Tracheal epithelial cell (primary cell): ENCODE measurements at places on chromosomes 7 and 10. TPM values are rescaled to one million over a fixed set of nuclear protein-coding genes. Genes with fewer than 3 reads are reported as not detected.

CLCN1 gene
- total RNA-seq, result under 0.01 TPM in 1 of 2 replicates, not detected in the other

NAT16 gene
- not detected in 2 replicates for total RNA-seq

MYH16 gene
- total RNA-seq, result under 0.01 and 1.2 TPM in 2 replicates

CEP55 gene
- total RNA-seq, result 2.3 and 8.9 TPM in 2 replicates

PRSS1 gene
- total RNA-seq, result not detected in 2 replicates

ANKRD2 gene
- 1.3 and 9.9 TPM in 2 replicates for total RNA-seq

AKR1C8 gene
- total RNA-seq, result not detected in 2 replicates

MEOX2 gene
- 0.21 TPM in 1 of 2 replicates, not detected in the other for total RNA-seq

EBLN1 gene
- not detected in 2 replicates for total RNA-seq

ZDHHC16 gene
- total RNA-seq, result 32.4 and 40.5 TPM in 2 replicates

AKR1C3 gene
- total RNA-seq, result 162 and 246 TPM in 2 replicates

RBP3 gene
- not detected in 2 replicates for total RNA-seq

REEP3 gene
- 67.2 and 97.0 TPM in 2 replicates for total RNA-seq

SPDYE2B gene
- not detected in 2 replicates for total RNA-seq

GLI3 gene
- 2.2 and 2.3 TPM in 2 replicates for total RNA-seq

GPER1 gene
- total RNA-seq, result 0.21 and 0.48 TPM in 2 replicates

CYP26C1 gene
- total RNA-seq, result 0.24 TPM in 1 of 2 replicates, not detected in the other

GPR85 gene
- 0.48 and 1.1 TPM in 2 replicates for total RNA-seq

PON1 gene
- not detected in 2 replicates for total RNA-seq

PDSS1 gene
- 6.6 and 7.2 TPM in 2 replicates for total RNA-seq

WIPF3 gene
- under 0.01 and 0.21 TPM in 2 replicates for total RNA-seq

METTL27 gene
- total RNA-seq, result 6.3 TPM in 1 of 2 replicates, not detected in the other

FLNC gene
- total RNA-seq, result 0.64 and 8.0 TPM in 2 replicates

SORCS1 gene
- total RNA-seq, result not detected in 2 replicates

ENTPD1 gene
- under 0.01 TPM in 1 of 2 replicates, not detected in the other for total RNA-seq

VIPR2 gene
- not detected in 2 replicates for total RNA-seq

COBL gene
- 1.1 and 4.3 TPM in 2 replicates for total RNA-seq

CTBP2 gene
- total RNA-seq, result 105 and 125 TPM in 2 replicates

CRYGN gene
- total RNA-seq, result not detected in 2 replicates

NEUROD6 gene
- not detected in 2 replicates for total RNA-seq

RSPH10B gene
- under 0.01 TPM in 2 replicates for total RNA-seq

ELFN1 gene
- not detected in 2 replicates for total RNA-seq

PTPRN2 gene
- 1.2 and 2.8 TPM in 2 replicates for total RNA-seq

HSPB1 gene
- total RNA-seq, result 127 and 153 TPM in 2 replicates

CAMK2B gene
- 0.72 TPM in 1 of 2 replicates, not detected in the other for total RNA-seq

RBM20 gene
- under 0.01 TPM in 1 of 2 replicates, not detected in the other for total RNA-seq

EN2 gene
- total RNA-seq, result not detected in 2 replicates

UPF2 gene
- total RNA-seq, result 11.6 and 14.1 TPM in 2 replicates
